RWPE2 (cell line): ENCODE measurements at places on chromosomes 7 and 10.
A peak's percentile ranks its signal among the peaks of the same experiment; 100 is the strongest.

GRCh38 chr10:45456822-45457221 lies 82.8 kb downstream of the ALOX5 start:
- no peak for DNase-seq

- no peak for DNase-seq
Observed at GRCh38 chr7:150824379-150825177, 24.0 kb downstream of the TMEM176A start.

- no peak for DNase-seq
Observed at GRCh38 chr10:6201516-6201975, 1.2 kb upstream of the PFKFB3 start.

GRCh38 chr10:21705828-21706176 lies 171.8 kb downstream of the MLLT10 start:
- DNase-seq, result no peak

DNA sequence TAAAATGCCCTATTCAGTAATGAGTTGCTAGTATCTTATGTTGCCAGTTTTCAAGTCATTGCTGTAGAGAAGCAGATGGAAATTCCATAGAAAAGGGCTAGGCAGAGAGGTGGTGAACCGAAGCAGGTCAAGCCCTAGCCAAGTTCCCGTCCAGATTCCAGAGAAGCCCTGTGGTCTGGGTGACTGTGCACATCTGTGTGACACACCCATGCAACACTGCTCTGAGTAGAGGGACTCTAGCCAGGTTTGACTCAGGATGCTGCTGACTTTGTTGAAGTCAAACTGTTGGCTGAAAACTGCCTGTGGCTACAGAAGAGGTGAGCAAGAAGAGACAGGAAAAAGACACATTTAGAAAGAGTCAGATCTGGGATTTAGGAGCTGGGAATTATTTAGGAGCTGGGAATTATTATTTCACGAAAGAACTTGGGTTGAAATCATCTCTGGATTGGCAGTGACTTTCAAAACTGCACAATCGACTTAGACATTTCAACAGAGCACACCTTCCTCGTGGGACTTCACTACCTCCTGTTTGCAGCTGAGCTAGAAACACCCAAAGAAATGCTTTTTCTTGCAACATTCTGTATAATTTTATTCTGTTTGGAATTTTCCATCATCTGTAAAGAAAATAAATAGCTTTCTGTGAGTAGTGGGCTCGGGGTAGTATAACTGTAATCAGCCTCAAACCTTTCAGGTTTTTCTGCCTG lies 149.1 kb upstream of the PRKCQ start:
- peak; percentile 72 for DNase-seq

DNA sequence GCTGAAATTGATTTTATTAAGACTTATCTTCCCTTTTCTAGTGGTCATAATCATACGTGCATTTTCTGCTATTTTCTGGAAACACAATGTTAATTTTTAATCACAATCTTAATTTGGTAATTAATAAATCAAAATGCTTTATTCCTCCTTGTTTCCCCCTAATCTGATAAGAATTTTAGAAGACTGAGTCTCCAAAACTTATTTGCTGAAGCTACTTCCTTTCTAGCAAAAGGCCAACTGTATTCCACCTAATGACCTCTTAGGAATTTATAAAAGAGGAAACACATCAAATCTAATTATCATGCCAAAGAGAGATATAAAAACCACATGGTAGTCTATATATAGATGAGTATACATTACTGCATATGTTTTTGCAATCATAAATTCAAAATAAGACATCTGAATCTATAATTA lies 140.6 kb downstream of the GNAI1 start:
- no peak for DNase-seq

GRCh38 chr7:74283858-74284447 lies 5.3 kb upstream of the CLIP2 start:
- DNase-seq, result no peak

DNA sequence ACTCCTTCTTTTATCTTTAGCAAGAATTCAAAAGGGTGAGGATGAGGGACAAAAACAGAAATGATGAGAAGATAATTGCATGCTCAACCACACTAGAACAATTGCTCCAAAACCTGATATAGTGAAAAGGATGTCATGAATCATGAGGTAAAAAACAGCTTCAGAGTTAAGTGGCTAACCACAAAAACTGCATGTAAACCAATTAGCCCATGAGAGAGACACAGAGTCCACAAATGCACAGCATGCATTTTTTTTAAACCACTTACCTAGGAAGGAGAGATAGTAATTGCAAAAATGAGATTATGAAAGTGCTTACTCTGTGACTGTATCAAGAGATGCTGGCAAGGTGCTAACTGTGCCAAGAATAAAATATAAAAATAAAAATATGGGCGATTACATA lies 132.9 kb downstream of the MBL2 start:
- DNase-seq, result no peak

DNA sequence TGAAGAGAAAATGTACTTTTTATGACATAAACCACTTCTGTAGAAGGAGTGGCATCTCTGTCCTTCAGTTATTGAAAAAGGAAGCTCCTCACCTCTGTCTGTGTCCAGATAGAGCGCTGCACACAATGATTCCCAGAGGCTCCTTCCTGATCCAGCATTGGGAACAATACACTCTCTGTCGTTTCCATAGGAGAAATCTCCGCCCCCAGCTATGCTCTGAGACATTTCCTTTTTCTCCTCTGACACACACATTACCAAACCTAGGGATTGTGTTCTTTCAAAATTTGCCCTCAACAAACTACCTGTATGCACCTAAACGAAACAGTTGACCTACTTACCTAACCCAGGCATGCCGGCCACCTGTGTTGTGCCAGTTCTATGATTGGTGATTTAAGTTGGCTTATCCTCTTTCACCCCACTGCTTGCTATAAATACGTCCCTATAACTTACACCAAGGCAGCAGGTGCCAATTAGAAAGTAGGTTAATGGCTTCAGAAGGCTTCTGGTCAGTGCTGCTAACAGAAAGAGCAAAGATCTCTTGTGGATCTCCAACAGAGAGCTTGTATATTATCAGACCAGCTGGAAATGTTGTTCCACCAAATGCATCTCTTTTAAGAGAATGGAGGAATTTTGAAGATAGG lies 140.1 kb upstream of the JCAD start:
- DNase-seq, result no peak

- DNase-seq, result no peak
Observed at GRCh38 chr10:1253523-1254353, 197.6 kb downstream of the WDR37 start.

DNA sequence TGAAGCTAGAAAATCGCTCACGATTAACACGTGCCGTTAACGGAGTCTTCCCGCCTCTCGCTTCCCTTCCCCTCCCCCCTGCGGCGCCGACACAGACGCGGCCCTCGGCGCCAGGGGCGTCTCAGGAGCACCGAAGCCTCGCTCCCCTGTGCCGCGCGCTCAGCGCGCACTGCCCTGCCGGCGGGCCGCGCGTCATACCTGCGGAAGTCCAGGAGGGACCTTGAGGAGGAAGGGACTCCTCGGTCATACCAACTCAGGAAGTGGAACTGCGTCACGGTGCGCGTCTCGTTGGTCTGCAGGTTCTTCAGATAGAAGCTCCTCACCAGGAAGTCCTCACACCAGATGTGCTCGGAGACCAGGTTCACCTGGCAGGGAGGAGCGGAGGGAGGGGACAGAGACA lies 239.6 kb downstream of the DNAJB6 start:
- no peak for DNase-seq

GRCh38 chr10:28120043-28120749 lies 121.3 kb upstream of the ODAD2 start:
- no peak for DNase-seq

- no peak for DNase-seq
Observed at GRCh38 chr7:70600993-70601392, 531.0 kb upstream of the GALNT17 start.

- DNase-seq, result no peak
Observed at GRCh38 chr10:85635650-85636049, 730.9 kb downstream of the GRID1 start.

DNA sequence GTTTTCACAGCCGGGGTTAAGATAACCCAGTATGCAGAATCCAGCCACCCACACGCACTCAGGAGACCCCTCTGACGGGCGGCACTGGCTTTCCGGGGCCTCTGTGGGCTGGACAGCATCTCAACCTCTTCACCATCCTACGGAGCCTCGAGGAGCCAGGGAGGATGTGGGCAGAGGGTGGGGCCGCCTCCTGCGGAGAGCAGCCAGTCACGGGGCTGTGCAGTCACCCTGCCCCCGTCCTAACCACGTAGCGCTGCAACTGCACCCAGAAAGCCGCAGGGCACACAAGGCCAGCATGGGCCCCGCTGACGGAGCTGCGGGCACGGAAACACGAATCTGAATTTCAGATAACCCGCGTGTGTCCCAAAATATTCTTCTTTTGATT lies 270.3 kb downstream of the ELFN1 start:
- no peak for DNase-seq

DNA sequence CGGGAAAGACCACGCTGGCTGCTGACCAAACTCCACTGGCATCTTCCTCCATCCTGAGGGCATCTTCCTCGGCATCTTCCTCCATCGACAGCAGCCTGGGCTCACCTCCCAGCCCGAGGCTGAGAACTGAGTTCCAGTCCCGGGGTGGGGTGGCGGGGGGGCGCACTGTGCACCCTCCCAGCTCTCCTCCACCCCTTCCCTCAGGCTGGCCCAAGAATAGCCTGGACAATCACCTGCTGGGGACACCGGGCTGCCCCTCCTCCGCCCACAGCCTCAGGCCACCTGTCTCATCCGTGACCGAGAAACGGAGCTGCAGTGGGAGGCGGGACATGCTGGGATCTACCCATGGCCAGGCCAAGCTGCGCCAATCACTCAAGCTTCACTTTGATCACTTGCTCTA lies 37.2 kb downstream of the DIP2C start:
- DNase-seq, result no peak

DNA sequence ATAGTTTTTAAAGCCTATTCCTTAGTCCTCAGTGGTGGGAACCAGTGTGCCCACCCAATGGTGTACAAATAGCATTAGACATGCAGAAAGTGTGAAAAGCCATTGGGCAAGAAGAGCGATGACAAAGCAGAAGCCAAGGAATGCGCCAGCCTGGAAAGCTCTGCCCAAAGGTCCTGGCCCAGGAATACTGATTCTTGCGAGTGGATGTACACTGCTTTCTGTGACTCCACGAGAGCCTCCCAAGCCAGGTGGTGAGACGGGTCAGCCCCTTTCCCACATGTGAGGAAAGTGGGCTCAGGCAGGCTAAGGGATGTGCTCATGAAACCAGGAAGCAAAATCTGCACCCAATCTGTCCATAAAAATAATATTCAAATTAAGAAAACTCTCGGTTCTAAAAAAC lies 106.6 kb downstream of the ADCY1 start:
- DNase-seq, result no peak

DNA sequence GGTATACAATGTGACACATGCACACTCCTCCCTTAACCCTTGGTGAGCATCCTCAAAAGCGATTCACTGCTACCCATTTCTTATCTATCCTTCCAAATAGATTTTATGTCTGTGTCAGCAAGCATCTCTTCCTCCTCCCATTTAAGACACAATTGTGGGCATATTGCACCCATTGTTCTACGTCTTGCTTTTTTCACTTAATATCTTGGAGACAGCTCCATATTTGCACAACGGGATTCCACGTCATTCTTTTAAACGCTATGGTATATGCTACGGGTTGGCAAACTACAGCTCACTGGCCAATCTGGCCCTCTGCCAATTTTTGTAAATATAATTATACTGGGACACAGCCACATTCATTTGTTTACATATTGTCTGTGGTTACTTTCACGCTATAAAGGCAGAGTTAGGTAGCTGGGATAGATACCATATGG lies 88.6 kb downstream of the RNF216 start:
- DNase-seq, result no peak

DNA sequence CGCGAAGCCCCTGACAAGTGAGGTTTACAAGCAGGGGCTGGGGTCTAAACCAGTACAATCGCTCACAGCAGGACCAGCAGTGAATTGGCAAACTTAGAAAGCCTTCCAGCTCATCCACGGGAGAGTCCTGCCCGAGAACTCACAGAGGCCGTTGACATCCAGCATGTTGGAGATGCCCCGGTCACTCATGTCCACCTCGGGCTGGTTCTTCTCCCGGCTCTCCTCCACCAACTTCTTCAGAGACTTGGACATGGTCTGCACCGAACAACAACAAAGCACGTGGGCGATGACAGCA lies 447 bp downstream of the RSU1 start:
- DNase-seq, result no peak

DNA sequence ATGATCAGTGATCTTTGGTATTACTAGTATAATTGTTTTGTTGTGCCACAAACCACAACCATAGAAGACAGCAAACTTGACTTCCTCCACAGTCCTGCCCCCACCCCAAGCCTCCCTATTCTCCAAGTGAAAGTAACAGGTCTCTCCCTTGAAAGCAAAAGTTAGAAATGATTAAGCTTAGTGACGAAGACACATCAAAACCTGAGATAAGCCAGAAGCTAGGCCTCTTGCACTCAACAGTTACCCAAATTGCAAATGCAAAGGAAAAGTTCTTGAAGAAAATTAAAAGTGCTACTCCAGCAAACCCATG lies 7.5 kb downstream of the SAR1A start:
- no peak for DNase-seq

- DNase-seq, result no peak
Observed at GRCh38 chr10:123704812-123705211, 38.7 kb downstream of the GPR26 start.

DNA sequence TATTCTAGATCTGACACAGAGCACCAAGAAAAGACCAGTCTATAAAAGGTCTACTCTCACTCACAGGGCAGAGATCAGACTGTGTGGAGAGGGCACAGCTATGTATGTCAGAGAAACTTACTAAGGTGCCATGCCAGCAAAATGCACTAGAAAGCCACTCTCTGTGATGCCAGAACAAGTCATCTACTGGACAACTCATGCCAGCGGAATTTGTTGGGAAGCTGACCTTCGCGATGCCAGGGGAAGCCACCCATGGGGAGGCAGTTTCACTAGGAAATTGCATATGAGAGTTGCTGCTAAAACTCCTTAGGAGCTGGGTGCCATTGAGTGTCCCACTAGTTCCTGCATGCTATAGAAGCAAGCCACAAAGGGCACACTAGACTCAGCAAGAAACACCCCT lies 58.5 kb downstream of the MICU1 start:
- DNase-seq, result peak; percentile 60

DNA sequence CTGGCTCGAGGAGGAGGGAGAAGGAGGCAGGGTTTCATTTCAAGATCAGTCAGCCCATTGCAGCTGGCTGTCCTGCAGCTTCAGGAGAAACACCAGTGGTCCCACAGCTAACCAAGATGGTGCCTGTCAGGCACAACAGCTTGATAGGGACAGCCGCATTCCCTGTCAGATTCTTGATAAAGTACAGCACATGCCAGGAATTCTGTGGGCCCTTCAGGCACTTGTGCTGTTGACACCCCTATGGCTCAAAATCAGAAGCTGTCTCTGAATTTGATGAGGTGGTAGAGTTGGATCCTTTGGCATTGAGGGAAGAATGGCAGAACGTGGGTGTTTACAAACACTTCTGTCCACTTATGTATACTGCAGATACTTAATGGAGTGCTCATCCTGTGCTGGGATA lies 354.3 kb downstream of the KCNMA1 start:
- DNase-seq, result no peak

GRCh38 chr10:97651773-97652172 lies 11.3 kb downstream of the PI4K2A start:
- peak; percentile 93 for DNase-seq
